ENCODE measurements at places on chromosomes 6 and 20. TPM values are rescaled to one million over a fixed set of nuclear protein-coding genes. Genes with fewer than 3 reads are reported as not detected.

CAGE1 gene
- total RNA-seq: not detected

SIRPG gene
- total RNA-seq: not detected

HECA gene
- total RNA-seq: 54.2 TPM

HS3ST5 gene
- total RNA-seq: not detected

SEMG1 gene
- total RNA-seq: not detected

MLN gene
- not detected for total RNA-seq

ERMARD gene
- 6.9 TPM for total RNA-seq

TPBG gene
- total RNA-seq: 1.9 TPM

RIMS4 gene
- 0.13 TPM for total RNA-seq

TRMT11 gene
- total RNA-seq: 13.5 TPM

PDE10A gene
- total RNA-seq: 11.6 TPM

RNF144B gene
- 17.1 TPM for total RNA-seq

THEMIS gene
- total RNA-seq: 0.13 TPM

TMEM200A gene
- total RNA-seq: not detected

CFAP61 gene
- 36.9 TPM for total RNA-seq

SEL1L2 gene
- 0.43 TPM for total RNA-seq

C6orf15 gene
- not detected for total RNA-seq

C20orf96 gene
- 4.6 TPM for total RNA-seq

TP53RK gene
- total RNA-seq: 5.0 TPM

Measured in Right ventricle myocardium superior (tissue), 1 donor.